Thoracic aorta (tissue), 2 donors: ENCODE measurements at places on chromosomes 13 and 19. TPM values are rescaled to one million over a fixed set of nuclear protein-coding genes. Genes with fewer than 3 reads are reported as not detected.

The SAFB gene
- total RNA-seq: 101 TPM

The CCDC169 gene
- not detected for total RNA-seq

The ZNF177 gene
- 4.2 TPM for total RNA-seq

The CCNE1 gene
- total RNA-seq: not detected

The KLK10 gene
- total RNA-seq: not detected

GRCh38 chr13:51927129-51927528 lies 65.4 kb downstream of the CCDC70 start:
- DNase-seq: no peak

DNA sequence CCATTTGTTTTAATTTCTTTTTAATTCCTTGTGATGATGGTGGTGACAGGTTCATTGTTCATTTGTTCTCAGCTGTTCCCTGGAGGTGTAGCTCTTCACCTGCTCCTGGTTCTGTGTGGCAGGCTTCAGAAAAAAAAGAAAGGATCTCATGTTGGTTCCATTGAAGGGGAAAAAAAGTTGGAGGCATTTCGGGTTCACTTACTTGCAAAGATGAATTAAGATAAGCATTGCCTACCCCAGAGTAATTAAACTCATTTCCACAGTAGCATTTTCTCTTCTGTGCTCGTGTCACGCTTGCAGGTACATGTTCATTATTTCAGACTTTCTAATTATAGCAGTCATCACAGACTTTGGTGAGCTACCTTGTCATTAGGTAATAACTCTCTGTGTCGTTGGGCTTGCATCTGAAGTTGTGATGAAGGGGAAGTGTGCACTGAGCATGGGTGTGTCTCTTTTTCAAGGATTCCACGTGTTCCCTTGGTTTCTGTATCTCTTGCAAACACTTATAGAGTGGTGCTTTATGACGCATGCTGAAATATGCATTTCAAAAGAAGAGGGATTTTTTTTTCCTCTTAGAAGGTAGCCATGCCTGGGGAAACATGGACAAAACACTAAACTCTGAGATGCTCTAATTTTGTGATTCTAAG lies 69.1 kb downstream of the MTUS2 start:
- no peak for DNase-seq

DNA sequence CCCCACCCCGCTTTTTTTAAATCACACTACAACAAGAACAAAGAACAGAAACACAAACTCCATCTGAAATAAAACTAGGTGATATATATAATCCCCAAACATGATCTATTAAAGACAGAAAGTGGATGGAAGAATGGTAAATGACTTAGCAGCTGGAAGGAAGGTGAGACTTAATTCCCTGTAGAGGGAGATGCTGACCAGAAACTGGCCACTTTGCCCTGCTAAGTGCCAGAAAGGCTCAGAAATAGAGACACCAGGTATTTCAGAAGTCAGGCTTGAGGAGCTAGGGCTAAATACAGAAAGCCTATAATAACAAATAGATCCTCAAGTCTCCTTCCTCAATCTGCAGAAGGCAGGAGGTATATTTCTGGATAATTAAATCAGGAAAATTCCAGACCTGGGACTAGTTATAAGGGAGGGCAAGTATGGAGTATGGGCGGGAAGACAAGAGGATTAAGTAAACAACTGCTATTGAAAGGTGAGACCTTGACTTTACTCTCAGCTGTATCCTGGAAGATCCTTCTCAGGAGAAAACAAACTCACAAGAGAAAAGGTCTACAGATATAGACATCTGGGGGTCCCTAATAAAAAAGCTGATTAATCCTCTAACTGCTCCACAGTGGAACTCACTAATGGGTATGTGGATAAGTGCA lies 32.2 kb downstream of the MTRF1 start:
- DNase-seq: no peak

DNA sequence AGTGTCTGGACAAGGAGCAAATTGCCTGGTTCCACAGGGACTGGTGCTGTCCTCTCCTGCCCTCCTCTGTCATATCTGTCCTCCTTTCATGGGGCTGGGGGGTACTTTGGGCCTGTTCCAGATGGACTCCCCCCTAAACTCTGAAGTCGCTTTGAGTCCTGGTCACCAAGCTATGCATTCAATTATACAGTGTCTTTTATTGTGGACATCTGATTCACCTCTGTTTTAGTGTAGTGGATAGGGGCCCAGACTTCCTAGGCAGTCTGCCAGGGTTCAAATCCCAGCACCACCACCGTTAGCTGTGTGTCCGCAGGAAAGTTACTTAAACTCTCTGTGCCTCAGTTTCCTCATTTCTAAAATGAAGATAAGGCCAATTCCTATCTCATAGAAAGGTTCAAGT lies 21.0 kb upstream of the IRS2 start:
- DNase-seq: no peak

GRCh38 chr19:45234089-45234869 lies 10.9 kb downstream of the EXOC3L2 start:
- no peak for DNase-seq

GRCh38 chr19:16894080-16894479 lies 5.3 kb downstream of the F2RL3 start:
- no peak for DNase-seq

- DNase-seq: no peak
Measured at GRCh38 chr19:38669552-38669951, 22.1 kb downstream of the ACTN4 start.

- DNase-seq: no peak
Measured at GRCh38 chr13:28659621-28659970, 666 bp downstream of the POMP start.

DNA sequence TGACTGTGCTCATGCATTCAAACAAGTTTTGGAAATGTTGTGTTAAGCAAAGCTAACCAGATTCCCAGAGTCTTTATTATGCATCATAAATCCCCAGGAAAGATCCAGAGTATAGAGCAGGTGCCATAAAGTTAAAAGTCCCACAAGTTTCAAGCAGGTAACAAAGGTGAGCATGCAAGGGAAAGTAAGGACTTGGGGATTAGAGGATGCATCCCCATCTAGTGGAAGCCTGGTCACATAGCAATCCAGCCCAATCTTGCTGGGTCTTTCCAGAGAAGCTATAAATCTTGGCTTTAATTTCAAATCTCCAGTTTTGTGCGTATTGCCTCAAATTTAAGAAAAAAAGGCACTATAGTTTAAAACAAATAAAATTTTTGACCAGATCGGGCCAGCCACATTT lies 72.7 kb downstream of the ZNF254 start:
- no peak for DNase-seq

- DNase-seq: peak; percentile 14
Measured at GRCh38 chr19:30682999-30683536, 310.9 kb downstream of the ZNF536 start.

GRCh38 chr19:46016426-46017094 lies 6.3 kb downstream of the PGLYRP1 start:
- no peak for DNase-seq

- DNase-seq: no peak
Measured at GRCh38 chr19:58538257-58539168, 5.4 kb upstream of the TRIM28 start.

GRCh38 chr13:49421391-49421790 lies 22.5 kb downstream of the CAB39L start:
- no peak for DNase-seq

GRCh38 chr19:8456064-8456463 lies 11.3 kb downstream of the HNRNPM start:
- DNase-seq: no peak

- no peak for DNase-seq
Measured at GRCh38 chr19:8517551-8518442, 3.8 kb upstream of the ZNF414 start.
